Bronchial epithelial cell (primary cell): ENCODE measurements at places on chromosomes 6 and 20. TPM values are rescaled to one million over a fixed set of nuclear protein-coding genes. Genes with fewer than 3 reads are reported as not detected.

ANKRD66 gene
- not detected in 2 replicates for total RNA-seq

EZR gene
- 314 and 407 TPM in 2 replicates for total RNA-seq

ZC3H12D gene
- under 0.01 TPM in 2 replicates for total RNA-seq

CALHM4 gene
- under 0.01 TPM in 1 of 2 replicates, not detected in the other for total RNA-seq

MYH7B gene
- total RNA-seq: under 0.01 TPM in 2 replicates
